ENCODE measurements at places on chromosomes 2 and 18.

- DNase-seq: no peak
These were observed 716.8 kb downstream of the SUCLG1 start for GRCh38 chr2:83742117-83742782.

GRCh38 chr2:239327536-239328350 lies 73.1 kb downstream of the HDAC4 start:
- DNase-seq: no peak

- no peak for DNase-seq
These were observed 78.3 kb downstream of the SMAD4 start for GRCh38 chr18:51108330-51108729.

GRCh38 chr18:34511435-34511834 lies 198.7 kb upstream of the DTNA start:
- DNase-seq: no peak

GRCh38 chr2:56170988-56171387 lies 12.8 kb upstream of the CCDC85A start:
- no peak for DNase-seq

DNA sequence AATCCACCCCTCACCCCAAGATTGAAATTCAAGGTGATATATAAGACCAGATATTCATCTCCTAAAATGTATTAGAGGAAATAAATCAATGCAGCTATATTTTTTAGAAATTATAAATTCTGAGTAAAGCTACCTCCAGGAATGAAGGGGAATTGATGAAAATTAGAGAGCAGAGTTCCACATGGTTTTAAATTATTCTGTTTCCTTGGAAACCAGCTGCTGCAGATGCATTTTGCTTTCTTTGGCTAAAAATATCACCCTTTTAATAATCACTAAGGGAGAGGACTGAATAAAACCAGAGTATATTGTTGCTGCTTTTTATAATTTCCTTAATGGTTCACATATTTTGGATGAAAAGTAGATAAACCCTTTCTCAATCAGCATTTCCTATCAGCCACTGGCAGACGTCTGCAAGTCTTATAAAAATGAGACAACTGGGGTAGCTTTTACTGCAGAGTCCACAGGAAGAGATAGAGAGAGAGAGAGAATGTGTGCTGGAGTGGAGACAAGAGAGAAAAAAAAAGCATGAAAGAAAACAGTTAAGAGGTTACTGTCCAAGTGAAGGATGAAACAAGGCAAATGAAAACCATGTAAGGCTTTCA lies 2.0 kb downstream of the CSRNP3 start:
- no peak for DNase-seq

GRCh38 chr2:101127319-101128056 lies 23.7 kb downstream of the TBC1D8 start:
- DNase-seq: no peak

GRCh38 chr2:85244828-85245227 lies 83.0 kb downstream of the TGOLN2 start:
- DNase-seq: no peak

- no peak for DNase-seq
These were observed 8.0 kb downstream of the UGT1A1 start for GRCh38 chr2:233768076-233768475.

GRCh38 chr2:66082581-66082980 lies 352.3 kb upstream of the MEIS1 start:
- DNase-seq: no peak

DNA sequence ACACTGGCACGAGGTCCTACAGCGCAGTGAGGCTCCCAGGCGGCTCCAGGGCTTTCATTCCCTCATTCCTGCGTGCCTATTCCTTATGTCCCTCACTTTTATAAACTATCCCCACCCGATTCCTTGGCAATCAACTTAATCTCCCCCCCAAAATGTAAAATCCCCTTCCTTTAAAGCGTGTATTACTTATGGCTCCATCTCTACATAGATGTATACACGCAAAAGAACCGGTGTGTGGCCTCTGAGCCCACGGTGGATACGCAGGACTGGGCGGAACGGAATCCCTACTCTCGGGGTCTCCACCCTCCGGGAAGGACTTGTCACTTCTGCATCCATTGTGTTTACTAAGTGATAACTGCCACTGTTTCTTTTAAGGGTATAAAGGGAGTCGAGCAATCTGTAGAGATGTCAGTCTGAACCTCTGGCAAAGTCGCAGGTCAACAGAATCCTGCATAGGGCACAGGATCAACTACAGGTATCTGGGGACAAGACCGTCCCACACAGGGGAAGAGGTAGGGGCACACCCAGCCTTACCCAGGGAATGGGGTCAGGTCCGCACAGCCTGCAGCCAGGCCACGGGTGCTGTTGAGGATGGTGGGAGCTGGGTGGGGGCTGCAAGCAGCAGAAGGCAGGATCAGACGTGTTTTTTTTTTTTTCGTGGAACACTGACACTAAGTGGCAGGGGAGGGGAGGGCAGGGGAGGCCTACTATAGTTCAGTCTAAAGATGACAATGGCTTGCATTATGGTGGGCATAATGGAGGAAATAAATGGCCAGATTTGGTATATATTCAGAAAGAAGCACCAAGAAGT lies 42.1 kb downstream of the HDLBP start:
- DNase-seq: no peak

- DNase-seq: no peak
These were observed 475 bp upstream of the TWIST2 start for GRCh38 chr2:238847419-238847801.

DNA sequence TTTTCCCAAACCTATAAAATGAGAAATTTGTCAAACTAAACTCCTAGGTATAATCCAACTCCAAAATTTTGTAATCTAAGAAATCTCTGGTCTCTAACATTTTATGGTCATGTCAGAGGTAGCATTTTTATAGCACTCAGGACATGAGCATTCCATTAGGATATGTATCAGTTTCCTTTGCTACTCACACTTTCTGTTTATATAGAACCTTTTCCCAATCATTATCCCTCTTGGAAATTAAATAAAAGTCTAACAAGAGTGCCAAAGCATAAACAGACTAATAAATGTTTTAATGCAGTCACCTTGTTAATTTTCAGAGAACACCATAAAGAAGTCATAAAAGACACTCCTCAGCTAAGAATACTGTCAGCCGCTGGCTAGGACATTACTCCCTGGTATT lies 300.0 kb upstream of the CWC22 start:
- DNase-seq: no peak

GRCh38 chr2:218858671-218859555 lies 692 bp upstream of the WNT6 start:
- no peak for DNase-seq

DNA sequence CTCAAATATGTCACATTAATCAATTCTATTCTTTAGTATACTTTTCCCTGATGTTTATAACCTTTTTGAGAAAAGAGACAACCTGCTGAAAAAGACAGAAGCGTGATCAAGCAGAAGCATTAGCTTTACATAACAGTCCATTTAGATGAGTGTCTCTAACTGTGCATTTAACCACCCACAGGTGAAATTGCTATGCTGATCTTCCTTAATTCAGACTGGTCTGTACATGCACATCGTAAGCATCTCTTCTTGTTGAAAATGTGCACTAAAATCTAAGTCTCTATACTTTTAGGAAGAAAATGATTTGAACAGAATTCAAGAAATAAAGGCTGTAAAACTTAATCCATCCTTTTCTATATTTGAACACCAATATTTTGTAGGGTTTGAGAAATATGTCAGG lies 794.4 kb upstream of the FSHR start:
- DNase-seq: no peak

DNA sequence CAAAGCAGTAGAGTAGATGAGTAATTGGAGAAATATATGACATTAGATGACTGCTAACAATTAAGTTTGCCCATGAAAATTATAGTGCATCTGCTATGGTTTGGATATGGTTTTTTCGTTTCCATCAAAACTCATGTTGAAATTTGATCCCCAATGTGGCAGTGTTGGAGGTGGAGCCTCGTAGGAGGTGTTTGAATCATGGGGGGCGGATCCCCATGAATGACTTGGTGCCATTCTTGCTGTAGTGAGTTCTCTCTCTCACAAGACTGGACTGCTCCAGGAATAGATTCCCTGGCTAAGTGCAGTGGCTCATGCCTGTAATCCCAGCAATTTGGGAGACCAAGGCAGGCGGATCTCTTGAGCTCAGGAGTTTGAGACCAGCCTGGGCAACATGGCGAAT lies 9.7 kb upstream of the CUL3 start:
- no peak for DNase-seq

DNA sequence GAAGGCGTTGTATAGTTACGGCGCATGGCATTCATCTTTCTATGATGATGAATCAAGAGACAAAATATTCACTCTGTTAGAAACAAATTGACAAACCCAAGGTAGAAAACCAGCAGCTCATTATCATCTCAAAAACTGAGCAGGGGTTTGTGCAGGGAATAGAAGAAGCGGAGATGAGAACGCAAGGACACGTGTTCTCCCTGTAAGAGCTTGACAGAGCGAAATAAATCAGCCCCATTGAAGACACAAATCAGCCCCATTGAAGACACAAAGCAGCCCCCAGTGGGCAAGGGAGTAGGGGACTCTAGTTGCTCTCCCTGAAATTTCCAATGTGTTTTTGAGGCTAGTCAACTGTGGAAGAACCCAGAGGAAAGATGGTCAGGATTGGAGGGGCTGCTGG lies 199.2 kb downstream of the EPHA4 start:
- no peak for DNase-seq

Measured in CD4-positive, alpha-beta T cell treated with Interleukin-15 for 4 hours (primary cell).